LNCaP clone FGC (cell line): ENCODE measurements at places on chromosomes 2 and 18.

DNA sequence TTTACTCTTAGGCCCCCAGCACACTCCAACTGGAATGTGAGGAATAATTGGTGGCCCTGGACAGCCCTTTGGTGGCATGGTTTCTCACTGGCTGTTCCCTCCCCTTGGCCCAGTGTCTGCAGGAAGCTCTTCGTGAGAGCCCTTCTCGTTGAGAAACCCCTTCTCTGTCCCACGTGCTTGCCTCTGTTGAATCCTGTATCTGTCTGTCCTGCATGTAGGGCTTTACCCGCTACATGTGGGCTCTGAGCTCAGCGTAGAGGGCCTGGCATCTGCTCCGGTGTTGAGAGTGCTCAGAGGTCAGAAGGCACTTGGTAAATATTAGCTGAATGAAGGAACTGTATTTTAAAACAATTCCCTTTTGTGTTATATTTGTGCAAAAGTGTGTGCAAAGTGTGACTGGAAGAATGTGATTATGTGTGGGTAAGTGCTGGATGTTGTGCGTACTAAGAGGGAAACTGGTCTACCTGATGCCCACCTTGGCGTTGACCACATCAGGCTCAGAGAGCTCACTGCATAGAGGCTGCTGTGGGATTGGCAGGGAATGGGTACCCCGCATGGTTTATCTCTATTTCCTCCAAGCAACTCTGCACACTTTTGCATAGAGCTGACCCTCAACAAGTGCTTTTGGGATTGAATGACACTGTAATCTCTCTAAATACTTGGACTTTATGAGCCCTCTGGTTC, 40.0 kb downstream of the RNF144A start:
- no peak for DNase-seq

- no peak for DNase-seq
These were observed 570.0 kb upstream of the GCFC2 start for GRCh38 chr2:76280686-76281085.

DNA sequence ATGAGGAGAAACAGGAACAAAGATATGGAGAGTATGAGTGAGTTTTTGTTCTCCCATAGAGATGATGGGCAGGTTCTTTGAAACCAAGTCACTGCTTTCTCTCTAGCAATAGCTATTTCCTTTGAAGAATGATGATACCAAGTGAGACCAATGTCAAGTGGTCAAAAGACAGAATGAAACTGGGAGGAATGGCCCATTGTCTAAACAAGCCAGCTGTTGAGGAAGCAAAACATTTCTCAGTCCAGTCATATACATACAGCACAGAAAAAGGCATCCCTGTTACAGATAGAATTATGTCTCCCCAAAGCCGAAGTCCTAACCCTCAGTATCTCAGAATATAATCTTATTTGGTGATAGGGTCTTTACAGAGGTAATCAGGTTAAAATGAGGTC, 66.1 kb upstream of the EPC2 start:
- DNase-seq: no peak

DNA sequence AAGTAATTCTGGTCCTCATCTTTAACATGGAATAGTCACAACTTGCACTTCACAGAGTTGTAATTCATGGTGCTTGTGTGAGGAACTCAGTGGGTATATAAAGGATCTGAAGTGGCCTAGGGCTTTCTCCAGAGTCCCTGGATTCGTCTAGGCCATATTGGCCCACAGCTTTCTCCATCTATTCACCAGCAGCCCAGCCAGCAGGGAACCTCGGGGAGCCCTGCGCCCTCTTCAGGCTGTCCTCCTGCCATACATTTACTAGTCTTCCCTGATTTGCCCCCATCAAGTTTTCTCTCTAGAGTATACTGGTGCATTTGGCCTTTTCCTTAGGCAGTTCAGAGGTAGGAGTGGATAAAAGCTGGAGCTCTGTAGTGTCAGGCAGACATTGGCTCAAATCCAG, 278.3 kb downstream of the MYCN start:
- no peak for DNase-seq

GRCh38 chr2:16055848-16056580, 115.7 kb downstream of the MYCN start:
- no peak for DNase-seq

DNA sequence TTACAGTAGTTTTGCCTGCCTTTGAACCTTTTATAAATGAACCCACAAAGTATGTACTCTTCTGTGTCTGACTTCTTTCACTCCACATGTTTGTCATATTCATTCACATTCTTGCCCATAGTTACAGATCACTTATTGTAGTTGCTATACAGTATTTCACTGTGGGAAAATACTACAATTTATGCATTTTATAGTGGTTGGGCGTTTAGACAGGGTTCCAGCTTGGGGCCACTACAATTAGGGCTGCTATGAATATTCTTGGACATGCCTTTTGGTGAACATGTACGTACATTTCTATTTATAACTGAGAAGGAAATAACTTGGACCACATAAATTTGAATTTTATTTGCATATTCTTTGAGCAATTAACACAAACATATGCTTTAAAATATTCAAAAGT, 15.4 kb upstream of the PMAIP1 start:
- DNase-seq: no peak

DNA sequence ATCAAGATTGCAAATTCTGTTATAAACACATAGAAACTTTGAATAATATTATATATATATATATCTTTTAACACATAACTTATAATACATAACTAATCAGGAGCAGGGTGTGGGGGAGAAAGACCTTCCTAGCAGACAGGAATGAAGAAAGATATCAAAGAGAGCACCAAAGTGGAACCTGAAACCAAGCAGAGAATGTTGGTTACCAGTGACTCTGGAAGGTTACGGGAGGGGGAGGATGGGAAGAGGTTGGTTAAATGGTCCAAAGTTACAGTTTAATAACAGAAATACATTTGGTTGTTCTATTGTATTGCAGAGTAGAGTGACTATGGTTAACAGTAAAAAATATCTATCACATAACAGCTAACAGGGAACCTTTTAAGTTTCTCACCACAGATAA, 366.7 kb downstream of the LRRTM4 start:
- DNase-seq: no peak

DNA sequence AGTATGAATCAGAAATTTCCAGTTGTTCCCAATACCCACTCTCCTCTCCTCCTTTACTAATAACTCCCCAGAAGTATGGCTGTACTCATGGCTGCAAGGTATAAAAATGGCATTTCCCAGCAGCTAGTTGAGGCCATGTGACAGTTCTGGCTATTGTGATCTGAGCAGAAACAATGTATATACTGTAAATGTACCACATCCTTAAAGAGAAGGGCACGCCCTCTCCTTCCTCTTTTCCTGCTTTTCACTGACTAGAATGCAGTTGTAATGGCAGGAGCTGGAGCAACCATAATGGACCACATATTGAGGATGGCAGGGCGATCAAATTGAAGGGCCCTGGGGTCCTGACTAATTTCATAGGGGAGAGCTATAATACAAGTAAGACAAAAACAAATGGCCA, 211.2 kb downstream of the TNS1 start:
- no peak for DNase-seq

GRCh38 chr2:210663631-210664089, 107.3 kb downstream of the CPS1 start:
- no peak for DNase-seq

- no peak for DNase-seq
These were observed 28.6 kb downstream of the CROCC2 start for GRCh38 chr2:240934701-240935102.

- DNase-seq: peak; percentile 63
These were observed 490.4 kb upstream of the SPRED2 start for GRCh38 chr2:65922794-65923193.

- peak; percentile 74 for DNase-seq
These were observed 164.3 kb downstream of the MIB1 start for GRCh38 chr18:21904856-21905255.

GRCh38 chr2:181790716-181791649, 100.5 kb upstream of the ITPRID2 start:
- no peak for DNase-seq

- no peak for DNase-seq
These were observed 649.2 kb downstream of the RNF144A start for GRCh38 chr2:7566382-7566881.

- DNase-seq: no peak
These were observed 170.2 kb downstream of the ZEB2 start for GRCh38 chr2:144349674-144350073.

- DNase-seq: no peak
These were observed 23.1 kb downstream of the LRRFIP1 start for GRCh38 chr2:237650455-237650850.

DNA sequence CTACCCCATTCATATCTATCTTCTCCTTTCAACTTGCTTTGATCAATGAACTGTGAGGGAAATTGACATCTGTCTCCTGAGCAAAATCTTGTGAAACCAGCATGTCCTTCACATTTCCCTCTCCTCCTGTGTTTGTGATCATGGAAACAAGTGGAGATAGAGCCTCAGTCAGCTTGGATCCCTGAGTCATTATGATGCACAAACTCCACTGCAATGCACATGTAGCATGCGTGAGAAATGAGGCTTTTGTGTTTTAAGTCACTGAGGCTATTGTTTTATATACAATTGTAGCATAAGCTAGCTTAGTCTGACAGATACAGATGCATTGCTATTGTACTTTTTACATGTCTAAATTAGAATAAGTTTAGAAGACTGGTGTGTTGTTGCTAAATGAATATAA, 85.2 kb upstream of the HNMT start:
- no peak for DNase-seq

DNA sequence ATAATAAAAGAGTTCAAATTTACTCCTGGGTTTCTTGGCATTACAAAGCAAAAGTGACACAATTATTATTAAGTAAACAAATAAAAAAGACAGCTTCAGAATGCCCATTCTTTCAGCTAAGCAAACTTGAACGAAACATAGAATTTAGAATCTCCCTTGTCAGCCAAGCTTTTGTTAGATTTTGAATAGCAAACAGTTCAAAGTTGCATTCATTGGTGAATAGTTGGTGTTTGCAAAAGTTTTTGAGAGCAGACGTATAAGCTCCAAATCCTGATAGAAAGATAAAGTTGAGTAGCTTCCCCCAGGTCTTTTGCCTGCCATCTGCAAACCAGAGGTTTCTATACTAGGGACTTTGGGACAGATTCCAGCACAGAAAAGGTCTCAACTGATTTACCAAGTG, 434.3 kb upstream of the TNP1 start:
- peak; percentile 74 for DNase-seq

GRCh38 chr2:23122681-23123215, 262.2 kb upstream of the KLHL29 start:
- DNase-seq: no peak

- DNase-seq: no peak
These were observed 127.9 kb downstream of the ANKRD44 start for GRCh38 chr2:197182668-197183067.

- no peak for DNase-seq
These were observed 23.4 kb upstream of the TANK start for GRCh38 chr2:161136696-161137324.

- DNase-seq: no peak
These were observed 450.9 kb downstream of the FBXO15 start for GRCh38 chr18:73696698-73697097.

DNA sequence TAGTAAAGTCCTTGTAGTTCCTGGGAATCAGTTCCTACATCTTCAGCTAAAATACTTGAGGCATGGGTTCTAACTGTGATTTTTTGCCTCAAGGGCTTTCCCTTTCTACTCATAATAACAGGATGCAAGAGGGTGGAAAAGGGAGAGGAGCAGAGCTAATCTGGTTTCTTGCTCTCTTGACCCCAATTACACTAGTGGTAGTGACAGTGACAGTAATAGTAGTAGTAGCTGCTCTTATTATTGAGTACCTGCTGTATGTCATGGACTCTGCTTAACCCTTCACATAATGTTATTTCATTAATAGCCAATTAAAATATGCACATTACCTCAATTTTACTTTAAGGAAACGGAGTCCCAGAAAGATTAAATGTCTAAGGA, 214.8 kb upstream of the HNRNPA3 start:
- DNase-seq: no peak

DNA sequence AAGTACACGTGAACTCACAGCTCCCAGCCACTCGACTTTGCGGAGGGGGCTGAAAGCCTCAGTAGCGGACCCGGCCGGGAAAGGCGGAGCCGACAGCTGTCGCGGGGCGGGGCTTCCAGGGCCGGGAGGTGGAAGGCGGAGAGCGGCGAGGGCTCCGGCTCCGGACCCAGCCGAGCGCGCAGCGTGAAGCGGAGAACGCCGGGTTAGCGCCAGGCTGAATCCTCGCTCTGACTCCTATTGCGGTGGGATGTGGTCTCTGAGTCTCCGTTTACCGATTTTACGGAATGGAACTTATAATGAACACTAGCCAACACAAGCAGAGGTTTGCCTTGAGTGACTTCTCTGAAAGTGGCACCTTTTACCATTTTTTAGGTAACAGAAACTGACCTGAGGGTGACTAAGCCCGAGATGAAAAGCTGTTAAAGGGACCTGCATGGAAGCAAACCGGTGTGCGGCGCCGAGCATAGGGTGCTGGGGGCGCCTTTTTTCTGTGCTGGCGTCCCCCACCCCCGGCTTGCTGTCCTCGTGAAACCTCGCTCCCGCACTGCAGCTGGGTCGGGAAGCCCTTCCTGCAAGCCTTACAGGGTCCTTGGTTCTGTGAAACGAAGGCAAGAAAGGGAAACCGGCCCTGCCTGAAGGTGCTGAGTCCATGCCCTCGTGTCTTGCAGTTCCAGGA, 72.9 kb downstream of the EN1 start:
- DNase-seq: no peak

GRCh38 chr2:6956566-6956965, 39.4 kb downstream of the RNF144A start:
- no peak for DNase-seq

DNA sequence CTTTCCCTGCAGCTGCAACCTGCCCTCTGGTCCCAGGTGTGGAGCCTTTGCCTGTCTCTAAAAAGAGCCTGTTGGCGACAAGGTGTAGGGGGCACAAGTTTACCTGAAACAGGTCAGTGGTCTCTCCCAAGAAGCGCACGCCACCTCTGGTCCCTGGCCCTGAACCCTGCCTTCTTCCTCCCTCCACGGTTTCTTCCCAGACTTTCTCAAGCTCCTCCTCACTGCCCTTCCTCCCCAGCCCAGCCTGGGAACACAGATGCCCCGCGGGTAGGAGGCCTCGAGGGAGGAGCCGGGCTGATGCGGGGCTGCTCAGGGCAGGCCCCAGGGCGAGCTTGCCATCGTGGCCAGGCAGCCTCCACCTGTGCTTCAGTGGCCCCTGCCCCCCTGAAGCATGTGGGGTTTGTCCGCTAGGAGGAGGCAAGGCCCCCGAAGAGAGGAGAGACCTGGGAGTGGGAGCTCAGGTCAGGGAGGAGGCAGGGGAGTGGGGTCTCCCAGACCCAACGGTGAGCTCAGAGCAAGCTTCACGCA, 89.5 kb downstream of the SMAD7 start:
- DNase-seq: no peak

DNA sequence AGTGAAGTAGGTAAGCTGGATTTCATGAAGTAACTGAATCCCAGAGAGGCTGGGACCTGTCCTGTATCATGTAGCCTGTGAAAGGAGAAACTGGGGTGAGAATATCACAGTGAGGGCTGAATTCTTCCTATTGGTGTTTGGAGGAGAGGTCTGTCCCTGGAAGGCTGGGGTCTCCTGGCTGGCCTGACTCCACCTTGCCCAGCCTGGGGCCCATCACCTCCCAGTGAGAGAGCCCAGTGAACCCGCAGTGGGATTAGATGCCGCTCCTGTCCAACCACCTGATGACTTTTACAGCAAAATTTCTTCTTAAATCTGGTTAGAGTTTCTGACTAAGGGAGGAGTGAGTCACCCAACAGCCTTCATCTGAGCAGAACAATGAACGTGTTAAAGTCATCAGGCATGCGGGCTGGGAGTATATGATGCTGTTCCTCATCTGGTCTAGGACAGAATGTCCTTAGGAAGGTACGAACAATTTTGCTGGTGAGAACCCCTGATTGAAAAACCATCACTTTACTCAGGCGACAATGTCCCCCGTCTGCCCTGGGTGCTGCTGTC, 152.9 kb downstream of the LPIN1 start:
- no peak for DNase-seq

GRCh38 chr2:185738679-185739472, at the start of gene FSIP2:
Gene FSIP2 (plus strand): TSS chr2:185738804. CDS start chr2:185738895, 91 bp downstream.
- peak; percentile 67 for DNase-seq
